ENCODE measurements at places on chromosomes 6 and 20. TPM values are rescaled to one million over a fixed set of nuclear protein-coding genes. Genes with fewer than 3 reads are reported as not detected.

ADGRF5 gene
- total RNA-seq = not detected

DNA sequence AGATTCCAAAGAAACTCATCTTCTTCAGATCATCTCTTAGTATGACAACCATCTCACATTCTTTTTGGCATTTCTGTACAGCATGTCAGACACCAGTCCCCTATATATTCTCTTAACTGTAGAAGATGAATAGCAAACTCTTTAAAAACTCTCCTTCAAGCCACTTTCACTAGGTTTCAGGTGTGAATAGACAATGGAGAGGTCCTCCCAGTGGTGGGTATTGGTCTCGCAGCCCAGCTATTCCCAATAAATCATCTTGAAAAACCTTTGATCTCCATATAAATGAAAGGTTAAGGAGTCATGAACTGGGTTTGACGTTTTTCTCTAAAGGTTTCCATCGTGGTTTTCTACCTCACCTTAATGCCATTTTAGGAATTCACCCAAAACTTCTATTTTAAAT, 180.0 kb downstream of the GJA1 start:
- no peak for DNase-seq
- H3K4me3 ChIP-seq = no peak overlapping the region
- no peaks in the 10 kb centered on the region for H3K4me1 ChIP-seq
- no peaks in the 10 kb centered on the region for H3K36me3 ChIP-seq
- H3K27ac ChIP-seq = no peak overlapping the region

HEY2 gene
- not detected for total RNA-seq

CD93 gene
- total RNA-seq = 0.36 TPM

Measured in activated T-cell treated with anti-CD3 and anti-CD28 coated beads, Interleukin-2, amount 50 U/mL, for 72 hours (primary cell).